ENCODE measurements at places on chromosomes 12 and 14.

GRCh38 chr12:131455218-131455506 is 255.7 kb upstream of the SFSWAP start:
- no peak for DNase-seq

- no peak for DNase-seq
Observed at GRCh38 chr12:10052193-10052913, 21.9 kb downstream of the CLEC9A start.

DNA sequence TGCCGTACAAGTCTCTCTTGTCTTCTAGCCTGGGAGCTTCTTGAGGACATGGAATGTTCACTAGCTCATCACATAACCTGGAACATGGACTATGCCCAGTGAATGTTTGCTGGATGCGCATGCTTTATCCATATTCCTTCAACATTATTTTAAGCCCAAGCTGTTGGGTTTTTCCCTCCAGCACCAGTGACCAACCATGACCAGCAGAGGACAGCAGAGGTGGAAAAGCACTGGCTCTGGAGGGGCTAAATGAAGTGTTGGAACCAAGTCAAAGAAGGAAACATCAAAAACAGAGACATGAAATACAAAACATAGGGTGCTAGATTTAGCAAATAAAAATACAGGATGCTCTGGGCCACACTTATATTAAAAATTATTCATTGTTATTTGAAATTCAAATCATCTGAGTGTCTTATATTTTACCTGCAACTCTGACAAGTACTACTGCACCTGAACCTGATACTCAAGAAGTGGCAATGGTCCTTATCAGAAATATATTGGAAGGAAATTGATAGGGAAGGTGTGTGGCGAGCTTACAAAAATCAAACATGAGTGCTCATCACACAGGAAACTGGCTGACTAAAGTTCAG is 23.1 kb upstream of the HELB start:
- DNase-seq: peak; percentile 56

DNA sequence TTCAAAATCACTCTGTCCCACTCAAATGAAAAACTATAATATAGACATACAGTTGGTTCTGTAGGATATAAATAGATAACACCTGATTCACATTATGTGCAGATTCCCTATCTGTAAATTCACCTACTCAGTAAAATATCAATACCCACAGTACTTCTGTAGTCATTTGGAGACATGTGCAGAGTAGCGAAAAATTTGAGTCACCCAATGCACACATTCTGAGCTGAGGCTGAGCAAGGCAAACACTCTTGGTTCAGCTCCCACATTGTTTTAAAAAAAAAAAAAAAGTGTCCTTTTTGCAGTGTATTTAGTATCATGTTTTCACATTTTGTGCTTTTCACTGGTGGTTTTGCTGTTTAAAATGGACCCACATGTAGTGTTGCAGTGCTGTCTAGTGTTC is 27.3 kb upstream of the BBS10 start:
- no peak for DNase-seq

DNA sequence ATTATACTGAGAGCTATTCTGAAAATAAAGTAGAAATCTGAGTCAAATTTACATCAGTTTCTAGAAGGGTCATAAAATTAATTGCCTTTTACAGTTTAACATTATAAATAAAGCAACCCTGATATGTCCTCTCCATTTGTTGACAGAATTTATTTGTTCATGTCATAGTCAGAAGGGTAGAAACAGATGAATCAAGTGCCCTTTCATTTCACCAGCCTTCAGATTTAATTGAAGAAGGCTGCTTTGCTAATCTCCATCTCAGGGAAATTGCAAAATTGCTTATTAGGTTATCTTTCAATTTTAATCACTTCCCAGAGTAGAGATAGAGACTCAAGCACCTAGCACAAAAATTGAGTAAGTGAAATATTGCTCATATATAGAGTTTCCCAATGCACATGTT is 76.8 kb downstream of the ATXN7L3B start:
- no peak for DNase-seq

GRCh38 chr14:47744155-47744554 is 68.8 kb upstream of the MDGA2 start:
- DNase-seq: no peak

GRCh38 chr14:35349496-35350365 is 54.8 kb downstream of the NFKBIA start:
- DNase-seq: no peak

- DNase-seq: no peak
Observed at GRCh38 chr14:69708049-69708448, 58.9 kb upstream of the SRSF5 start.

DNA sequence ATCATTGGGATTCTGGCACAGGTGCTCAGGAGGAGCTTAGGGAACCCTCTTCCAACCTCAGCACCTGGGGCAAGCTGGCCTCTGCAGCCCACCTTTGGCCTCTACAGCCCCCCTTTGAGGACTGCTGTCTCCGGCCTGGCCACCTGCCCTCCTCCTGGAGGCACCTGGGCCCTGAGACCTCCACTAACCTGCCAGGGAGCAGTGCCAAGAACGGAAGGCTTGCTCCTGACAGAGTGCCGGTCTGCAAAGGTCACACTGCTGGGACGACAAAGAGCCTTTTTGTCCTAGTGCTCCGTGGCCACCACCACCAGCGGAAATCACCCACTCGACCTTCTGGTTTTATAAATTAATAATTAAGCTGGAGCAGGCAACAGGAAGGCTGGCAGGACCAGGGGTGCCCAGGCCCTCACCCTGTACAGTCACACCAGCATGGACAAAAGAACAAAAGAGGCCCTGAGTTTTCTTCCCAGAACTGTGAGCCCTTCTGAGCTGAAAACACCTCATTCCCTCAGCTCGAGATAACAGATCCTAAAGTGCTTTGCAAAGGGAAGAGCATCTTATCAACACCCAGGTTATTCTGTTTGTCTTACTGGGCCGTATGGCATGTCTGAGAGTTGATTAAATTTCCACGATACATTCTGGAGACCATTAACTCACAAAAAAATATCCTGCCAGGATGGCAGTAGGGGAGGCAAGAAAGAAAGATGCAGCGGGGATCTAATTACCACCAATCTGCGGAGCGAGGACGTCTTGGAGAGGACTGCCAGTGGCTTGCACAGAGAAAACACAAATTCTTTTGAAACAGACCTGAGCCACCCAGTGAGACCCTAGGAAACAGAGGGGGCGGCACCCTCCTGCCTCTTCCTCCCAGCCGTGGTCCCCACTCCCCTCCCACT is 8.2 kb downstream of the TESC start:
- no peak for DNase-seq

DNA sequence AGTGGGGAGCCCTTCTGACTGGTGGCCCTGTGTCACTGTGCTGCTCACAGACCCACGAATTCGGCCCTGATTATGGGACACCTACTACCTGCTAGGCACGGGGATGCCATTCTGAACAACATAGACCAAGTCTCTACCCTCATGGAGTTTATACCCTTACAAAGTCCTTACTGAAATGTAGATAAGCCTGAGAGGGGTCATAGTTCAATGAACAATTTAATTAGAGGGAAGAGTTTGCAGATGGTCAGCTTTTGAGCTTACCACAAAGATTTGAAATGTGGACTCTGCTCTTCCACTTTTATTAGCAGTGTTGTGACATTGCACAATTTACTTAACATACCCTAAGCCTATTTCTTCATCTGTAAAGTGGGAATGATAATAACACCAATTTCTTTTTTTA is 161.1 kb downstream of the MYRFL start:
- DNase-seq: no peak

DNA sequence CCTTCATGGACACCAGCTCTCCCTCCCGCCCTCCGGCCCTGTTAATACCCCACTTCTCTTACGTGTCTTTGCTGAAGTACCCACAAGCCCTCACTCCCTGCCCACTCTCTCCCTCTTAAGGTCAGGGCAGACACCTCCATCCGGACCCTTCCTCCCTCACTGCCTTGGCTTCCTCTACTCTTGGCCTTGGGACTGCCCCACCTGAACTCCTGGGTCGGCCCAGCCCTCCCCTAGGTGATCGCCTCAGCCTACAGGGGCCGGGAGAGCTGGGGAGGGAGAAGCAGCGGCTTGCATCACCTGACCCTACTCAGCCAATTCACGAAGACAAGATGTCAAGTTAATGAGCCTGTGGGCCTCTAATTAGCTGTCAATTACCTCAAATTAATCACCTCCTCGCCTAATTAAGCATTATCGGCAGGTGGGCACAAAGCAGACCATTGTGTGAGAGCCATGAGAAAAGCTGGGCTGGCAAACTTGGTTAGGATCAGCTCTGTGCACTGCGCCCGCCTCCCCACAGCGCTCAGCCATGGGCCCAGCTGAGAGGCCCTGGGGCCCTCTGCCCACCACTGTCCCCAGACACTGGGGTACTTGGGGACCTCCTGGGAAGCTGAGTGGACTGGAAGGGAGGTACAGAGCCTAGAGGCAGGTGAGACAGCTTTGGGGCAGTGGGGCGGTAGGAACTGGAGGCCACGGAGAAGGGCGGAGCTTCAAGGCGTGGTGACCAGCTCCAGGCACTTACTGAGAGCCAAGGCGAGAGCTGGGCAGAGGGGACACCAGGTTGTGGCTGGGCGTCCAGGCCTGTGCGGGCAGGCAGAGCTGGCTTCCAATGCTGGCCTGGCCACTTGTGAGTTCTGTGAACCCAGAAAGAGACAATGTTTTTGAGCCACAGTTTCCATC is 25.1 kb upstream of the VSX2 start:
- DNase-seq: no peak

- no peak for DNase-seq
Observed at GRCh38 chr12:130162267-130162666, at the start of gene FZD10. FZD10 (plus strand) TSS chr12:130162464; CDS start chr12:130162943, 479 bp downstream.

GRCh38 chr14:91244501-91244901 is at the start of gene GPR68:
GPR68 (minus strand) TSS chr14:91244704; CDS start chr14:91235050, 9,654 bp downstream.
- peak; percentile 51 for DNase-seq

DNA sequence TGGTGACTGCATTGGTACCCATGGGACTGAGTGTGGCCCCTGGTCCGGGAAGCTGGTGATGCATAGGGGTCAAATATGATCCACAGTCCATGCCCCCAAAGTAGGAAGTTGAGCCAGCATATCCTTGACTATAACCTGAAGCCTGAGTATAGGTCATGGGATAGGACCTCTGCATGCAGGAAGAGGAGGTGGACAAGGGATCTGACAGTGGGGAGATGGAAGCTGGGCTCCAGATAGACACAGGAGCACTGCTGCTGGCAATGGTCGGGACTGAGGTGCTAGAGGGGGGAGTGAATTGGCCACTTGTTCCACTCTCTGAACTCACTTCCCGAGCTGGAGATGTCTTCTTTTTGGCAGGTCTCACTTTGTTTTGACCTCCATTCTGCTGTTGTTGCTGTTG is 8.4 kb downstream of the OTX2 start:
- DNase-seq: no peak

GRCh38 chr14:51884086-51884927 is 23.9 kb downstream of the GNG2 start:
- no peak for DNase-seq

DNA sequence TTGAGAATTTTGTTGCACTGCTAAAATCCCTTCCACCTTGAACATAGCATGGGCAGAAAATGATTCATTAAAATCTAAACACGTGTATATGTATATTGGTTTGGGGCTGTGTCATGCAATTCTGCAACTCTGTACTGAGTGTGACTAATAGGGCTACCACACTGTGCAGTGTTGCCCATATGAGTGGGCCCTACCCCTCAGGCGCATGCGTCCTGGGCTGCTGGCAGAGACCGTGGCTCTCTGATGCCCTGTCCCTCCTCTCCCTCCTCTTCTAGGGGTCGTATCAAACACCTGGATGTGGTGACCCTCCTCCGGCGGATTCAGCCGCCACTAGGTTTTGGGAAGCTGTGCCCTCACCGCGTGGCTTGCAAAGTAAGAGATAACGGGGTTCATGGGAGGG is 128.4 kb upstream of the FKBP4 start:
- DNase-seq: no peak

DNA sequence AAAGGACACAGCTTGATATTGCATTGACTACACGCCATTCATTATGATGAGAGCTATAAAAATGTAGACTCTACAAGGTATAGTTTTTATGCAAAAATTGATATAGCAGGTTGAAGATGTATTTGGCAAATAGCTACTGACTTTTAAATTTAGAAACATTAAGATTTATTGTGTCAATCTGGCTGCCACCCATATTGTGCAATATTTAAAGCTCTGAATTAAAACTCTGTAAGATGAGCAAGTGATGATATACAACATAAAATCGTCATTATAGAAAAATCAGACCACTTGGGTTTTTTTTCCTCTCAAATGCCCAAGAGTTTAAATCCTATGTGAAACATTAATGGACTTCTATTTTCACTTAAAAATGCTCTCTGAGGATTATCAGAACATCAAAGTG is 36.8 kb upstream of the E2F7 start:
- no peak for DNase-seq

- DNase-seq: no peak
Observed at GRCh38 chr14:105330491-105330895, 15.9 kb downstream of the PACS2 start.

DNA sequence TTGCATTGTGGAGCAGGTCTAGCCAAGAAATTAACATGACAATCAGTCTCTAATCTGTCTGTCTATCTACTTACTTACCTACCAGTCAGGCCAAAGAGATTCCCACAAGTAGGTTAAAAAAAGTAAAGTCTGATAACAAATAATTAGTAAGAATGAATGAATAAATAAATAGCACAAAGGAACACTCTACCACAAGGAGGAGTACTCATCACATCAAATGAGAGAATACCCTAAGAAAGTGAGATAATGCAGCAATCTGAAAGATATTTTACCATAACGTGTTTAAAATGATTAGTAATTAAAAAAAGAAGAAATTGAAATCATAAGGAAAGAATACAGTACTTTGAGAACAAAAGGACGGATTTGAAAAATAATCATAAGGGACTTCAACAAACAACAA is 187.2 kb downstream of the SYNE2 start:
- DNase-seq: no peak

Measured in CD4-positive, alpha-beta T cell treated with Interleukin-6 at 100 ng/mL for 8 hours (primary cell).